Sciatic nerve (tissue), 2 donors: ENCODE measurements at places on chromosomes 7 and 10. TPM values are rescaled to one million over a fixed set of nuclear protein-coding genes. Genes with fewer than 3 reads are reported as not detected.

PLA2G12B gene
- not detected for total RNA-seq

PIK3CG gene
- 6.6 TPM for total RNA-seq

SERPINE1 gene
- 7.0 TPM for total RNA-seq

GRCh38 chr7:106997487-106998271, 46.8 kb upstream of the PRKAR2B start:
- no peak for DNase-seq

- no peak for DNase-seq
These were observed 13.9 kb upstream of the CUZD1 start for GRCh38 chr10:122859527-122859926.

- no peak for DNase-seq
These were observed 129.4 kb upstream of the PLPP4 start for GRCh38 chr10:120327675-120328074.

GRCh38 chr10:86449926-86450558, 71.5 kb downstream of the WAPL start:
- no peak for DNase-seq

GRCh38 chr10:77633376-77633775, 4.2 kb downstream of the KCNMA1 start:
- DNase-seq: no peak

DNA sequence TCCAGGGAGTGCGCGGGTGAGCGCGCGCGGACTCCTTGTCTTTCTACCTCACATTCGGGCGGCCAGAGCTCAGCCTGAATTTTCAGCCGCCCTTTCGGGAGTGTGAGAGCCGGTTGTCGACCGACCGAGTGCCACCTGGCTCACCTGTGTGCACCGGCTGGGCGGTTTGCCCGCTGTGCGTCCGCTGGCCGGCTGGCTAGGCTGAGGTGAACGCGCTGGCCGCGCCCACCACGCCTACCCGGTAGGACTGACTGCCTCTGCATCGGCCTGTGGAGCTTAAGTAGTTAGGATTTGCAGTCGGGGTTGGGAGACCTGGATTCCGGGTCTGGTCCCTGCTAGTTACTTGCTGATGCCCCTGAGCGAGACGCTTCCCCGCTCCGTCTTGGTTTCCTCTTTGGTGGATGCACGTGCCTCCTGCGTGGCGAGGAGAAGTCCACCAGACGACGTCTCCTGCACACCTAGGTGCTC, 553 bp downstream of the TSPAN15 start:
- no peak for DNase-seq

GRCh38 chr7:65892161-65892560, 19.3 kb downstream of the VKORC1L1 start:
- no peak for DNase-seq

- DNase-seq: no peak
These were observed 238.1 kb upstream of the BMPER start for GRCh38 chr7:33667196-33667595.

GRCh38 chr10:122316224-122316884, 45.3 kb downstream of the BTBD16 start:
- DNase-seq: no peak

DNA sequence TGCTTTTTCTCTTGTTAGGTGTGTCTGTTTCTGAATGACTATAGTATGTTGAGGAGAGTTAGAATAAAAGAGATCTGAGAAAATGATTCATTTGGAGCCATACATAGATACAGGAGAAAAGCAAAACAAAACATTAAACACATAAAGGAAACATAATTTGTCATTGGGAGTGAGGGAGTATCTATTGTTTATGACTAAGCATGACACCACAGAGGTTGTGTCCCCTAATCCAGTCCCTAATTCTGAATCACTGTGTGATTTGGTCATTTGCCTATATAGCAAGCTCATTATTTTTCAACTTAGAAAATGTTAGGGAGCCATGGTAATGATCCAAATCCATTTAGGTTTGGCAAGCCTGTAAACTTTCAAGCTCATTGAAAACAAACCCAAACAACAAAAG, 132.3 kb upstream of the BMPER start:
- DNase-seq: no peak

GRCh38 chr10:36117231-36117630, 475.1 kb upstream of the FZD8 start:
- DNase-seq: no peak
